Activated effector memory CD4-positive, alpha-beta T cell treated with Interleukin-2 at 50 U/mL for 16 hours (primary cell): ENCODE measurements at places on chromosomes 2 and 18.

- DNase-seq: no peak
These were observed 16.2 kb upstream of the MBD2 start for GRCh38 chr18:54240629-54241107.

- DNase-seq: no peak
These were observed 430.0 kb upstream of the VWC2L start for GRCh38 chr2:213980883-213981282.

DNA sequence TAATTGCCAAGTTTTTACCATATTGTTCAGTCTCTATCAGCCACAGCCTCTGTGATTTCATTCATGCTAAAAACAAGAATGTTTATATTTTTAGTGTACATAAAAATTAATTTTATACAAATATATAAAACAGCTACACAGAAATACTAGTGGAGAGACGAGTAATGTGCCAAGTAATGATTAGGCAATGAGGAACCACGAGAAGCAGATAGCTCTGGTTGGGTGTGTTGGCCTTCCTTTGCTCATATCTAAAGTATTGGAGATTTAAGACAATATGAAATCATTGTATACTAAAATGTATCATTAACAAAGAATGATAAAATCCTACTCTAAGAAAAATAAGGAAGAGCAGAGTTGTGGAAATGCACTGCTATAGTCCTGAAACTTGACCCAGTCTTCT lies 326.7 kb downstream of the AGAP1 start:
- no peak for DNase-seq

DNA sequence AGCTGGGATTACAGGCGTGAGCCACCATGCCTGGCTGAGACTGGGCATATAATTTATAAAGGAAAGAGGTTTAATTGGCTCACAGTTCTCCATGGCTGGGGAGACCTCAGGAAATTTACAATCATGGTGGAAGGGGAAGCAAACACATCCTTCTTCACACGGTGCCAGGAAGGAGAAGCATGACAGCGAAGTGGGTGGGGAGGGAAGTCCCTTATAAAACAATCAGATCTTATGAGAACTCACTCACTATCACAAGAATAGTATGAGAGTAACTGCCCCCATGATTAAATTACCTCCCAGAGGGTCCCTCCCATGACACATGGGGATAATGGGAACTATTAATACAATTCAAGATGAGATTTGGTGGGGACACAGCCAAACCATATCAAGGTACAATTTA lies 7.8 kb upstream of the LCLAT1 start:
- DNase-seq: no peak

DNA sequence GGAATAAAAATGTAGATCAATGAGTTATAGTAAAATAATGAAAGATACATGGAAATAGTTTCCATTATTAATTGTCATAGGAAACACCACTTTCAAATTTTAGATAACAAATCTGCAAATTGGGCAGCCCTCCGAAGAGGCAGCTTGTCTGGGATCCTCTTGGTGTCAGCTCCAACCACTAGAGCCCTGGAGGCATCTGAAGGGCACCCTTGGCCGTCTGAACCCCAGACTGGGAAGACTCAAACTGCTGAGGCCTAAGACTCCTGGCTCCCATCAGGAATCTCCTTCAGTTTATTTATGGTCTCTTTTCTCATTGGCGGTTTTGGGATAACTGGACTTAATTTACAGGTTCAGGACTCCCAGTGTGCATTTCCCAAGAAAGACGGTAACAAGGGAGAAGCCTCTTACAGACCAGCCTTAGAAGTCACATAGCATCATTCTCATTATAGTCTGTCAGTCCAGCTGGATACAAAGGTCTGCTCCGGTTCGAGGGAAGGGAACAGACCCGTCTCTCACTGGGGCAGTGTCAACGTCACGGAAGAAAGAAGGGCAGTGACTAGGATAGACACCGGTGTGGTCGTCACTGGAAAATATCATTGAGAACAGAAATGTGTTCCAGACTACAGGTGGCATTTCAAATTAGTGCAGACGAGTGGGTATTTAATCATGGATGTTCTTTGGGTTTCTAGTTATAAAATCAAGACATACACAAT lies 390.7 kb upstream of the NETO1 start:
- no peak for DNase-seq

DNA sequence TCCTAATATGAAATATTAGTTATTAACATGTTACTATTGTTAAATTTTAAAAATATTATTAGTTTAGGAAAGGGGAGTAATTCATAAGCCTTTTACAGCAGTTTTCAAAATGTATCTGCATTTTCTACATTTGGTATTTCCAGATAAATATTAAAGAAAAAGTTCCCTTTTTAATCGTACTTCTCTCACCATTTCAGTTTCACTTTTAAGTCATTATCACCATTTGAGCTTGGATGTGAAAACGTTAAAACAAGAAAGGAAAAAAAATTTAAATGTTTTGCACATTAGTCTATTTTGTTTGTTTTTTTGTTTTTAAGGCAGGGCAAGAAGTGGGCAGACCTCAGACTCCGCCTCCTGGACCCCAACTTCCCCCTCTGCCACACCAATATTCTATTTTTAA lies 3.3 kb upstream of the SRSF7 start:
- no peak for DNase-seq

DNA sequence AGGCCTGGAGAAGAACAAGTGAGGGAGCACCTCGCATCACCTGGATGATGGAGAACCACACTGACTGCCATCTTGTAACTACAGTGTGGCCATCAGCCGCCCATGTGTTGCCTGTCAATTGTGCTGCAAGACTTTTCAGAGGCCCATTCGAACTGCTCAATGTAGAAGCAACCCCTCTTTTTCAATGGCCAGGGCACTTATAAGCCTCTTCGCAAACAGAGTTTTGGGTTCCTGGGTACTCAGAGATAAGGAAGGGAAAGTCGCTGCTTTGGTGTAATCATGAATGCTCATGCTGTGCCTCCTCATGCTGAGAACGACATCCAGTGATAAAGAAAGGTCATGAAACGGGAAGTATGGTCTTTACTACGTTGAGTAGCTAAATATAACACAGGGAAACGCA lies 143.9 kb upstream of the SLC39A10 start:
- DNase-seq: no peak

DNA sequence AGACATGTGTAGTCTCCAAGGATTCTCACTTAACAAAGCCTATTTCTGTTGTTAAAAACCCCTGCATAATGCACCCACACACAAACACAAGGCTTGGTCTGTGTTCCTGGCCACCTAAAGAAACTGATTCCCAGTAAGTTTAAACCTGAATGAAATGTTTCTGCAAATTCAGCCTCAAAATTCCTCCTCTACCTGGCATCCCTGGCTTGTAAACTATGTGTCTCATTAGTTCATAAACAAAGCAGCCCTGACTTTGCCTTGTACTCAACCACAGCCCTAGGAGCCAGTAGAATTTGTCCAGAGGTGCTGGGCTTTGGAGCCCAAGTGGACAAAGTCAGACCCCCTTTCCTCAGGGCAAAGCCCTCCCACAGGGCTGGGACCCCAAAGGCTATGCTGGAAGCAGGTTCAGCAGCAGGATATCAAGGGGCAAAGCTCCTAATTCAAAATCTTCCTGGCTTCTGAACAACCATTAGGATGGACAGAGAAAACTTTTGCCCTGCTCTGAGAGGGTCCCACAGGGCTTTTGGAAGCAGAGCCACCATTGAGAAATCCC lies 2.6 kb upstream of the HOXD13 start:
- DNase-seq: no peak

DNA sequence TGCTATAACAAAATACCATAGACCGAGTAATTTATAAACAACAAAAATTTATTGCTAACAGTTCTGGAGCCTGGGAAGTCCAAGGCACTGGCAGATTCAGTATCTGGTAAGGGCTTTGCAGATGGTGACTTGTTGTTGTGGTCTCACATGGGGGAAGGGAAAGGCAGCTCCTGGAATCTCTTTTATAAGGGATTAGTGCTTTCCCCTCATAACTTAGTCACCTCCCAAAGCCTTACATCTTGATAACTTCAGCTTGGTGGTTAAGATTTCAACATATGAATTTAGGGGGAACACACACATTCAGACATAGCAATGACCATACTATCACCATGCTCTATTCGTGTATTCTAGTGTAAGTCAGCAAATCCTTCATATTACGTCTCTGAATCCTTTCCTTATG lies 447.6 kb upstream of the TCF4 start:
- no peak for DNase-seq

DNA sequence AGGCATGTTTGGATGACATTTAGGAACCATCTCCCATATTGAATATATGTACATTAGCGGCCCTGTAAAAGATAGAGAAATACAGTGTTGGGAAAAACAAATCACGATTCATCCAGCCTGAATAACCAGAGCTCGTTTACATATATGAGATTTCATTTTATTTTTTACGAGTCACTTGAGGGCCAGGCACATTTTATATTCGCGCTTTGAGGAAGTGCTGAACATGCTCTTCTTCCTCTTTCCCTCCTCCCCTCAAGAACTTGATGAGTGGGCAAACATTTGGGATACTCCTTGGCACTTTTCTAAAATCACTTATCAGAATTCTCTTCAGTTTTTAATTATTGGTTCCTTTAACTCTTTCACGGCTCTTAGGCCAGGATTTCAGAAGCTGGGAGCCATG lies 268.0 kb upstream of the TANK start:
- no peak for DNase-seq

DNA sequence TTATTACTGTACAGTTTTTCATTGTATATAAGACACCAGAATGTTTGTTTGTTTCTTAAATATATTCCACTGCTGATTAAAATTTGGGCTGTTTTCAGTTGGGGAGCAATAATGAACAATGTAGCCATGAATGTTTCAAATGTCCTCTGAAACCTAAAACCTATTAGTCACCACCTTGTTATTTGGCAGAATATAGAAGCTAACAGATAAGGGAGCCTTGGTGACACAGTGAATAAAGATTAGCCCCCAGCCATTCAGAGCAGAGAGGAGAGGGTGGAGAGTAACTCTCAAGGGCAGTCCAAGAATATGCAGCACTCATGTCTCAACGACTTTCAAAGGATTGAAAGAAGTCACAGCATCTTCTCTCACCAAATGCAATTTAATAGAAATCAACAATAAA lies 43.1 kb upstream of the ATP8B1 start:
- DNase-seq: no peak

- DNase-seq: no peak
These were observed 130.5 kb downstream of the PXDN start for GRCh38 chr2:1613731-1614354.

DNA sequence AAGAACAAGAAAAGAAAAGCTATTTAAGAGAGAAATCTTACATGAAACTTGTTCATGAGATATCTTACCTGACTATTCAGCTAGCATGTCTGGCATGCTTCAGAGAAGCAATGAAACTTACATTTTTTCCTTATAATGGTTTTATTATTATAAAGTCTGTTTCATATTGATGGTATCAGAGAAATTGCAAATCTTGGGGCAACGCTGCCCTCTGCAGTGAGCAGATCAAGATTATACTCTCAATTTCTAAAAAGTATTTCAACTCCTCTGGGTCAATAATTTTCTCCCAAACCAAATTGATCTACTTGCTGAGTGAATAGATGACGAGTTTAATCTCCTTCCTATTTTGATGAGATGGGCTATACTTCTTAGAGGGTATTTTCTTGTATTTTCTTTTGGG lies 235.6 kb downstream of the NUP35 start:
- DNase-seq: no peak

GRCh38 chr2:240435457-240435947 lies at the start of gene GPC1:
Gene GPC1 (plus strand): TSS chr2:240435663. CDS start chr2:240435919, 256 bp downstream.
- DNase-seq: no peak

- DNase-seq: no peak
These were observed 100.9 kb downstream of the SPRED2 start for GRCh38 chr2:65331336-65332025.

DNA sequence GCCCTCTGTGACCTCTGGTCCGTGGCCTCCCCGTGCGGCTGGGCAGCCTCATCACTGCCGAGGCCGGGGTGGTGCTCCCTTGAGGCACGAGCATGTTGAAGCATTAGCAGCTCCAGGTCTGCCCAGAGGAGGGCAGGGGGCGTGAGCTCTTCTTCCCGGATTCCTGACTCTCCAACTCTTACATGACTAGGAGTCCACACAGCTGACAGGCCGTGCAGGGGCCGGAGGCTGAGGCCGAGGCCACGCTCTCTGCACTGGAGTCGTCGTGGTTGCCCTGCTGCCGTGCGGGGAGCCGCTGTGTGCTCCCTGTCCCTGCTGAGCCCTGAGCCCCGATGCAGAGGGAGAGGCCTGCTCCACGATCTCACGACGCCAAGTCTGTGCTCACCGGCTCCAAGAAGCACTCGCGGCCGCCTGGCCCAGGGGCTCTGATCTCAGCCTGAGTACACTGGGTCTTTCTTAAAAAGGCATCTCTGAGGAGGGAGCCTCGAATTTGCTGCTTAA lies 19.4 kb upstream of the KCNG2 start:
- no peak for DNase-seq

GRCh38 chr2:200254773-200255172 lies 51.7 kb upstream of the SPATS2L start:
- no peak for DNase-seq

- no peak for DNase-seq
These were observed 45.2 kb upstream of the SULT1C3 start for GRCh38 chr2:108194409-108195132.

- DNase-seq: no peak
These were observed 68.7 kb downstream of the DIS3L2 start for GRCh38 chr2:232030229-232030628.

- DNase-seq: peak; percentile 15
These were observed 85.6 kb downstream of the EHD3 start for GRCh38 chr2:31319406-31320175.

DNA sequence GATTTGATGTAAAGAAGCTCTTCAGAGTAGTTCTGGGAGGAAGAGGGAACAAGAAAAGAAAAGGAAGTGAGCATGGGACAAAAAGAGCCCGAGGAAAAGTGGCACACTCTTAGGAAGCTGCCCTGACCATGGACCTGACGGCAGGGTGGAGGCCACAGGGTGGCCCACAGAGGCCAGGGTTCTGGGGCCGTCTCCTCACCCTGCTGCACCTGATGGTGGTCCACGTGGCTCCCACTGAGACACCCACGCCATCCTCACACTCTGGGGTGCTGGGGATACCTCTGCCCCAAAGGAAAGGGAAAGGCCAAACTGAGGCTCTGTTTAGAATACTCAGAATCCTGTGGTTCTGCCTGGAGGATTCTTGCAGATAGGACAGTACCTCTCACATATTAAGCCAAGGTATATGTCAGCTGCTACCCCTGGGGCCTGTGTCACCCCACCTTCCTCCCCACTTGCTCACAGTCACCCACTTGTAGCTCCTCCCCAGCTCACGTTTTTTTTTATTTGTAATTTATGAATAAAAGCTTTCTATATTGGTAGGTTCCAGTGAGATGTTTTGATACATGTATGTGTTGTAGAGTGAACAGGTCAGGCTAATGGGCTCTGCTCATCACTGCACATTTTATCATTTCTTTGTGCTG lies 171.1 kb downstream of the LDLRAD4 start:
- DNase-seq: no peak

DNA sequence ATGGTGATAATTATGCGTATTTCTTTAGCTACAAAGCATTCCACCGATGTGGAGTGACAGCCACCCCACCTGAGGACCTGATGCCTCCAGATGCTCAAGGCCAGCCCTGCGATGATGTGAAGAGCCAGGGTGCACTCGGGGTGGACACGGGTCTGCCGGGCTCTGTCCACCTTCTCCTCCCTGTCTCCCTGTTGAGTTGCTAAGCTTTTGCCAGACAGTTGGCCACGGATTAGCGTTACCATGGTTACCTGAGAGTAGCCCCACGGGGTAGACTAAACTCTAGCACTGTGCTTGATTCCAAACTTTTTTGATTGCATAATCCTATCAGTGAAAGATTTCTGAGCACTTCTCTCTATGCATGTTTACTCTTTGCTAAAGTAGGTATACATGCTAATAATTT lies 86.2 kb downstream of the SMIM21 start:
- DNase-seq: no peak
